ENCODE measurements at places on chromosomes 7 and 10.

GRCh38 chr7:13563680-13564079 is 425.8 kb downstream of the ETV1 start:
- DNase-seq = no peak

GRCh38 chr7:24501009-24501408 is 72.2 kb upstream of the PALS2 start:
- no peak for DNase-seq

DNA sequence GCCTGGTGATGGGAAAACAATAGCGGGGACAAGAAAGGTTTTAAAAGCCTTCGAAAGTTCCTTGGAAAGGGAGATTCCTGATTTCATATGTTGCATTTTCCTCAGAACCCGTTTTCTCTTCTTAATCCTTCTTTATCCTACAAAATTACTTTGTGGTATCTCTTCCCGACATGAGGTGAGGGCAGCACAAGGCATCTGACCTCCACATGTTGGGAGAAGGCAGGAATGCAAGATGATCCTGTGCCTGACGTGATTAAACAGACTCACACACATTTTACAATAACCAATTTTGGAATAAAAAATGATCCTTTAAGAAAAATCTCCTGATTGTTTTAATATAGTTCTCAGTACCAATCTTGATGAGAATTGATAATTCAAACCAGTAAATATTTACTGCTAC is 153.3 kb upstream of the MKLN1 start:
- DNase-seq = no peak

- DNase-seq = no peak
Measured at GRCh38 chr10:94496646-94497045, 48.9 kb upstream of the HELLS start.

DNA sequence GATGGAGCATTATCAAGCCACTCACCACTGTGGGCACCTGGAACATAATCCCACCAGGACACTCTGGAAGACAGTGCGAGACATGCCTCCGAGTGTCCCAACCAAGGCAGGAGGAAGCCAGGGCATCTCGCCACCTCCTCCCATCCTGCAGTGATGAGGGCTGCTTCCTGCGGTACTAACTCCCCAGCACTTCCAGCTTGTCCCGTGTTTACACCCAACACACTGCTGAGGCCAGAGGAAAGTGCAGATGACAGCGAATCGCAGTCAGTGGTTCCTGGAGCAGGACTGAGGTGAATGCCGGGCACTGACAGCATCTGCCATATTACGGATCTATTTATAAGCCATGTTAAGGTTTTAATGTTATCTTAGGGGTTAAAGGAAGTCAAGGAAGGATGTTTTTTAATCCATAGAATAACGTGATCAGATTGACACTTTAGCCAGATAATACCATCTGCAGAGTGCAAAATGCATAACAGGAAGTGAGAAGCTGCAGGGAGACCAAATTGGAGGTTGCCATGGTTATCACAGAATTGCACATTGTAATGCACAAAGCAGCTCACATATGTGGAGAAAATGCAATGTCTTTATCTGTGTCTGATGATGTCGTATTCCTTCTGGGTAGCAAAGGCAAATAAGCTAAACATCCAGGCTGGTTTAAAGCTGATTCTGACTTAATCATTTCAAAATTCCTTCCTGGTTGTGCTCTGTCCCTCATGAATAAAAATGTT is 314.1 kb upstream of the C7orf33 start:
- DNase-seq = no peak

GRCh38 chr10:58384095-58384494 is 1.1 kb upstream of the TFAM start:
- DNase-seq = no peak

GRCh38 chr7:33742521-33742920 is 162.8 kb upstream of the BMPER start:
- no peak for DNase-seq

DNA sequence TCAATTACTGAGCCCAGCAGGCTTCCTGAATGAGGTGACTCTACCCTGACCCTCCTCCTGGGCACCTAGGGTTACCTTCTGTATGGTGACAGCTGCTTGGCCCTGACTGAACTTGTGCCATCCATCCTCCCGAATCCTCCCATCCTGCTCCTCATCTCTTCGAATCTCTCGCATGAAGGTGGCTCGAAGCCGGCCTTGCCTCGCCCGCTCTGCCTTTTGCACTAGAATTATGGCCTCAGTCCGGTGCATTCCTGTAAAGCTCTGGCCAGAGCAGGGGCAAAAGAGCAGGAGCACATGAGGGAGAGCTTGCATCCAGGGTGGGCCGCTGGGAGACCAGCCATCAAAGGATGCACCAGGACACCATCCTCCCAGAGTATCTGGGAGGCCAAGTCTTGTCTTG is 7.5 kb downstream of the H2BK1 start:
- no peak for DNase-seq

- DNase-seq = no peak
Measured at GRCh38 chr7:22394739-22395138, 37.8 kb upstream of the RAPGEF5 start.

DNA sequence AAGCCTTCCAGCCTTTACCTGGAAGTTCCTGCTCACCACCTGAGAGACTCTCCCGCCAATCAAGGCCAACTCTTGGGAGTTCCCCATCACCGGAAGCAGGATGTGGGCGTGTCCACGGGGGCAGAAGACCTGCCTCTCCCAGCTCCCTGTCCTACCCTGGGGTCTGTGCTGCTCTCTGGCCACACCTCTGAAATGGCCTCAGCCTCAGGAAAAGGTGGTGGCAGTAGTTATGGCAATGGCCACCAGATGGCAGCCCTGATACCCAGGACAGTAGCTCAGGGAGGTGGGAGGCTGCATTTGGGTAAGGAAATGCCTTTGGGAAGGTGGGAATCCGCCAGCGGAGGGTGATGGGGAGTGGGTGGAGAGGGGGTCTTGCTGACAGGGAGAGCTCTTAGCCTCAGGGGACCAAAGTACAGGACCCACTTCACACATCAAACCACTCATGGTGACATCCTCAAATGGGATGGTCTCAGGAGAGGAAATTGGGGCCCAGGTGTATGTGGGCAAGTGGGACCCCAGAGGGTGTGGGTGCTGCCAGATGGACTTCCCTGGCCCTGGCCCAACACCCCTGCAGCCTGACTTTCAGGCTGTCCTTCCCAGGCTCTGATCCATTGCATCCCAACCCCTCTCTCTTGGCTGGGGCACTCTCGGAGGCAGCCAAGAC is 33.9 kb downstream of the KAZALD1 start:
- DNase-seq = peak; percentile 67

GRCh38 chr7:144527051-144527471 is 123.6 kb upstream of the NOBOX start:
- no peak for DNase-seq

DNA sequence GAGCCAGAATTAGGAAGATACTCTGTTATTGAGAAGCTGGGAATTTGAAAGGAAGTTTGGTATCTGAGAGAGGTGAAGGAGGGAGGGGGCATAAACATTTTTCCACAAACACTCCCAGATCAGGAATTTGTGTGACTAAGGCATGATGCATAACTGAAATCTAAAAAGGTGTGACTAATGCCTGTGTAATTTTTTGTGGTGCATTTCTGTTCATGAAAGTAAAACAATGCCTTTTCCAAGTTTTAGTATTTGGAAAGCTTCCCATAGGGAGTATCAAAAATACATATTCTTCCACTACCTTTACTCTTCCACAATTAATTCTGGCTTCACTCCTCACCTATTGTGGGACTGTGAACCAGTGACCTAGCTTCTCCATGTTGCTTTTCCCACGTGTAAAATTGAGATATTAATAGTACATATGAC is 56.4 kb upstream of the CAV2 start:
- no peak for DNase-seq

GRCh38 chr10:27568196-27569175 is 64.4 kb downstream of the RAB18 start:
- no peak for DNase-seq
